Activated gamma-delta T cell treated with anti-CD3 and anti-CD28 coated beads, Interleukin-2, amount 50 U/mL, for 16 hours (primary cell): ENCODE measurements at places on chromosomes 3 and 15.

GRCh38 chr3:4551051-4551711 is 58.0 kb downstream of the ITPR1 start:
- DNase-seq = no peak

DNA sequence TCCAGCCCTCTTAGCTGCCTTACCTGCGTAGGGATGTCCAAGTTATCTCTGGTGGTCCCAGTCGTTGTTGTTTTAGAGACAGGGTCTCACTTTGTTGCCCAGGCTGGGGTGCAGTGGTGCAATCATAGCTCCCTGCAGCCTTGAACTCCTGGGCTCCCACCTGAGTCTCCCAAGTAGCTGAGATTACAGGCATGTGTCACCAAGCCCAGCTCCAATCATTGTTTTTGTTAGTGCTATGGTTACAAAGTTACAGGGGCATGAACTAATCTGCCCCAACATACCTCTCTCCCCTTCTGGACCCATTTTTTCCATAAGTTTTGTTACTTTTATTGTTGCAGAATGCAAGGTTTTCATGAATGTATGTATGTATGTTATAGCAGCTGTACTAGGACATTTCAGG is 54.7 kb downstream of the CTDSPL2 start:
- no peak for DNase-seq

- no peak for DNase-seq
Observed at GRCh38 chr3:49727154-49727923, 3.6 kb upstream of the GMPPB start.

GRCh38 chr3:25611193-25611592 is 53.5 kb downstream of the TOP2B start:
- no peak for DNase-seq

DNA sequence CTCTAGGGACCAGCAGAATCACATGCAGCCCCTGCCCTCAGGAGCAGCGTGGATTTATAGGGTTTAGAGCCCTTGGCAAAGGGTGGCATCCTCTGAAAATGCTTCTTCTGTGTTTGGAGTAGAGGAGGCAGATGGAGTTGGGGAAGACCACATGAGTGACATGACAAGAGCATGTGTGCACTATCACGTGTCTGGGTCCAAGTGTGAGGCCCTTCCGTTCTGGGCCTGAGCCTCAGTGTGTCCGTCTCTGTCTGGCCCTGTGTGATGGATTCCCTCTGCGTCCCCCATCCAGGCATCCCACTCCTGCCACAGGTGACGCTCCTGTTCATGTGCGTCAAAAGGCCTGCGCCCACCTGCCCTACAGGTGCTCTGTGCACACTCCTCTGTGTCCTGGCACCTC is 30.1 kb downstream of the FGD5 start:
- DNase-seq = no peak

- DNase-seq = no peak
Observed at GRCh38 chr3:88044411-88044810, 14.4 kb downstream of the CGGBP1 start.
